Naive thymus-derived CD4-positive, alpha-beta T cell (primary cell): ENCODE measurements at places on chromosomes 1 and 21.
A peak's percentile ranks its signal among the peaks of the same experiment; 100 is the strongest.

GRCh38 chr1:118340928-118341910 is 156.2 kb upstream of the SPAG17 start:
- no peak for DNase-seq

GRCh38 chr1:32693455-32694174 is 9.0 kb downstream of the SYNC start:
- DNase-seq = no peak

DNA sequence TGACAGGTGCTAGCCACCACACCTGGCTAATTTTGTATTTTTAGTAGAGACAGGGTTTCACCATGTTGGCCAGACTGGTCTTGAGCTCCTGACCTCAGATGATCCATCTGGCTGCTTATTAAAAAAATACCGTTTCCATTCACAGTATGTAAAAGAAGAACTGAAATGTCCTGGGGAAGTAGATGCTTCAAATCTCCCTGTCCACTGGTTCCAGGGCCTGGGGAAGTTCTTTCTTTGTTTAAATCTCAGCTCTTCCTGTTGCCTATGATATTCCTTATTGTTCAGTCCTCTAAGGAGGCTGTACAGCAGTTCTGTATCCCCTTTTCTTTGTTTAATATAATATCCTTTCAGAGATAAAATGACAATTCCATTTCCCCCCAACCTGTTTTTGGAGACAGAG is 47.4 kb downstream of the ZMYM1 start:
- no peak for DNase-seq

DNA sequence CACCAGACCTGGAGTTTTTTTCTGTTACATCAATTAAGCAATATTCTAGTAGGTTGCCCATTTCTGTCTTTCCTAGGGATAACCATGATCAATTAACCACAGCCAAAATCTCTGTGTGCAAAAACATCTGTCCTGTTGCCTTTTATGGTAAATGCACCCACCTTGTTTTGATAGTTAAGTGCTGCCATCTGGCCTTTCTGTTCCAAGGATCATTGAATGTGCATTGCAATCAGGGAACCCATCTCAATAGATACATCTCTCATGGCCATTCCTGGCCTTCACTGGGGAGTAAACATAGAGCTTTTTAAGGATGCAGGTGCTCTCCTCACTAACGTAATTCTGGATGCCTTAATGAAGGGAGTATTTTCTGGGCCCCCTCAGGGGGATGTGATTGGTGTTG is 111.8 kb upstream of the KIAA1614 start:
- no peak for DNase-seq

- no peak for DNase-seq
These were observed 44.6 kb upstream of the MPZL1 start for GRCh38 chr1:167676916-167677848.

DNA sequence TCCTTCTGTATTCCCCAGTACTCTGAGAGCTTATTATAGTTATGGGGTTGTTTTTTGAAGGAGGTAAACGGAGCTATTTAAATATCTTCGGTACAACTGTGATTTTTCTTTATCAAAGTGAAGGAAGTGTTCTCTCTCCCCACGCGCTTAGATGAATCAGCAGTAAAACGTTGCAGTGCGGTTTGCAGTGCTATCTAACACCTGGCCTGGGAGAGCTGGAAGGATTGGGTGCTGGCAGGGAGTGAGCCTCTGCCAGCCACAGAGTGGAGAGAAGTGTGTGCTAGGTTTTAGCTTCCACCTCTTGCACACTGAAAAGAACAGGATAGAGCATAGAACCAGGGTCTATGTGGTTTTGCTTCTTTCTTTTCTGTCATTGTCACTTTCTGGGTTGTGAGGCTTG is 165.9 kb downstream of the SDCCAG8 start:
- DNase-seq = peak; percentile 58

- no peak for DNase-seq
These were observed 1.5 kb downstream of the QSOX1 start for GRCh38 chr1:180156201-180156600.

DNA sequence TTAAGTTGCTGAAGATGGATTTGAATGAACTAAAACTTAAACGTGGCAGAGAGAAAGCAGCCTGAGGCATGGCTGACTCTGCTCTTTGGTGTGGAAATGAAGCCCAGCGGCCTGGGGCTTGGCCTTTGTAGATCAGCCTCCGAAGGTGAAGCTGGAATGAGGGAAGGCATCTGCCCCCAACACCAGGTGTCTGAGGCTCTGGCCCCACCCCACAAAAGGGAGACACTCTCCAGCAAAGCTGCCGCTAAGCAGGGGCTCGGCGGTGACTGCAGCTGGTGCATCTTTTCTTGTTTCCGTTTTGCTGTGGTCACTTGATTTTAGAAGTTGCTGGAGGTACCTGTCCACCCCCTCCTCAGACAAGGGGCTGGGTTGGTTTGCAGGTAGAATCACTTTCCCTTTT is 38.2 kb upstream of the NID1 start:
- DNase-seq = no peak

DNA sequence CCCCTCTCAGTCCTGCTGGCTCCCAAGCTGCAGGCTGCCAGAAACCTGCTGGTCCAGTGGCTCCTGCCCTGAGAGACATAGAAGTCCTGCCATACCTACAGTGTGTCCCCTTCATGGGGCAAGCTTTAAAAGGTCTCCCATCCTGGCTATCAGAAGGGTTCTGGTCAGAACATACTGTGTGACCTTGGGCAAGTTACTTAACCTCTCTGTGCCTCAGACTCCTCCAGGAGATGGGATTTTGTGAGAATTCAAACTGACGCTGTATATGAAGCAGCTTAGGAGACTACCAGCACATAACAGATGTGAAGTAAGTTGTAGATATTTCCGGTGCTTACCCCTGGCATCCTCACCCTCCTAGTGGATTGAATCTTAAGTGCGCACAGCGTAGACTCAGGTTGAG is 8.7 kb upstream of the GJB5 start:
- no peak for DNase-seq

GRCh38 chr21:46092811-46093667 is 4.9 kb upstream of the COL6A2 start:
- DNase-seq = no peak

DNA sequence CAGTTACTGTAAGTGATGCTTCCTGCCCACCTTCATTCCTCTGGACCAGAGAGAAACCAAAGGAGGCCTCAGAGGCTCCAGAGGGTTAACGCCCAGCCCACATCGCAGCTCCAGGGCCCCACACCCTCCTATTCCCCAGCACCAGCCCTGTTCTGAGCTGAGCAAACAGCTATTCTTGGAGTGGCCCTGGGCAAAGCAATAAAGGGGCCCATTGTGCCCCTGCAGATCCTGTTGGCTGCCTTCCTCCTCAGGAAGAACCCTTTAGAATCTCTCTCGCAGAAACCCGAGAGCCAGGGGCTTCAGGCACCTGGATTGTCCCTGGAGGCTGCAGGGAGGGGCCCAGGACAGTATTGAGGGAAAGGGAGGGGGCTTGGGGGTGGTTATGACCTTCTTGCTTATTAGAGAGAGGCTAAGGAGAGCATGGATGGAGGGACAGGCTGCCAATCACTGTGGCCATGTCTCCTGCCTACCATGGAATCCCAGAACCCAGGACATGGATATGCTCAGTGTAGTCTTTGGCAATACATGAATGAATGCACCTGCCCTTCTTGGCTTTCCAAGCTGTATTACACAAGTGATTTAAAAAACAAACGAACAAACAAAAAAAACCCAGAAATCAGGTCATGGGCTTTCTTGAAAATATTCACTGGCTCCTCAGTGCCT is 9.2 kb downstream of the PADI2 start:
- no peak for DNase-seq
